Activated CD8-positive, alpha-beta memory T cell treated with anti-CD3 and anti-CD28 coated beads for 36 hours (primary cell): ENCODE measurements at places on chromosomes 7 and 10. TPM values are rescaled to one million over a fixed set of nuclear protein-coding genes. Genes with fewer than 3 reads are reported as not detected.

The MYL7 gene
- total RNA-seq = not detected

The CCL24 gene
- not detected for total RNA-seq

The SOSTDC1 gene
- total RNA-seq = not detected

The KCNH2 gene
- 0.11 TPM for total RNA-seq

The ZNF853 gene
- total RNA-seq = 3.9 TPM

The PGAM2 gene
- total RNA-seq = not detected

The GCK gene
- 1.8 TPM for total RNA-seq

The CYP26A1 gene
- total RNA-seq = not detected

The COL13A1 gene
- not detected for total RNA-seq

The CALML5 gene
- not detected for total RNA-seq

The TLX1 gene
- not detected for total RNA-seq

The CALML3 gene
- not detected for total RNA-seq

The VAX1 gene
- total RNA-seq = not detected

The PCGF5 gene
- total RNA-seq = 50.6 TPM

The PPP1R9A gene
- total RNA-seq = 0.15 TPM

The TMEM178B gene
- 0.51 TPM for total RNA-seq

The MBL2 gene
- not detected for total RNA-seq

The CFAP58 gene
- total RNA-seq = 0.21 TPM

The FAM24B gene
- 9.8 TPM for total RNA-seq

The URGCP gene
- total RNA-seq = 28.8 TPM

The INSYN2A gene
- total RNA-seq = not detected

The SLC25A28 gene
- total RNA-seq = 49.2 TPM

The DNTT gene
- not detected for total RNA-seq

The EEPD1 gene
- total RNA-seq = 0.48 TPM

The KNDC1 gene
- total RNA-seq = 0.17 TPM

The NPC1L1 gene
- not detected for total RNA-seq

The SORBS1 gene
- 0.95 TPM for total RNA-seq

The GPR37 gene
- not detected for total RNA-seq

The AKR1C8 gene
- not detected for total RNA-seq

The CASTOR2 gene
- 5.0 TPM for total RNA-seq

The ACTL6B gene
- total RNA-seq = not detected

The KCNIP2 gene
- 1.1 TPM for total RNA-seq

The CRYGN gene
- not detected for total RNA-seq

The DNAJC30 gene
- total RNA-seq = 9.3 TPM

The LRIT1 gene
- total RNA-seq = not detected

The SPDYE2B gene
- total RNA-seq = not detected

The CYP2E1 gene
- total RNA-seq = 0.44 TPM

The SAP25 gene
- total RNA-seq = 7.5 TPM

The VGF gene
- total RNA-seq = 0.17 TPM

The MICU1 gene
- 27.1 TPM for total RNA-seq

The NKX2-3 gene
- total RNA-seq = not detected
